ENCODE measurements at places on chromosomes 4 and X.

DNA sequence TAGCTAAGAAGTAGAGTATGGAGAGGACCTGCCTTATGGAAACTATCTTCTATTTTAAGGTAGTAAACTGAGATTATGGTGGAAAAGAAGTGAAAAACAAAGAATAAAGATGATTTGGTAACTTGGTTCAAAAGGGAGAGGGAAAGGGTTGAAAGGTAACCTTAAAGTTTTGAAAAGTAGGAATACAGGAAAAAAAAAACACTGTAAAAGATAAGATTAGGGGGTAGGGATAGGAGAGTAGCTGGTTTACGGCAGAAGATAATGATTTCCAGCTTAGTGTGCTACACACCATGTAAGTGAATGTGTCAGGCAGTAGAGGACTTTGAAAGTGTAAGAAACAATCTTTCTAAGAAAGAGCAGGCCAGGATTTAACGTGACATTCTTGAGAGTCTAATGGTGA lies 35.3 kb downstream of the FAM13A start:
- no peak overlapping the region for H3K27ac ChIP-seq
- no peak overlapping the region for H3K4me3 ChIP-seq
- H3K36me3 ChIP-seq: peaks cover 5% of the 10 kb centered on the region
- peaks cover 7% of the 10 kb centered on the region for H3K4me1 ChIP-seq
- no peaks in the 10 kb centered on the region for H3K27me3 ChIP-seq

- peak; percentile 87 for DNase-seq
- peaks cover 4% of the 10 kb centered on the region for H3K4me1 ChIP-seq
- H3K36me3 ChIP-seq: peaks cover 10% of the 10 kb centered on the region
- H3K27ac ChIP-seq: peak overlapping the region; percentile 80
- H3K4me3 ChIP-seq: peak overlapping the region; percentile 88
Observed at GRCh38 chr4:2962614-2963174, 512 bp downstream of the NOP14 start.

DNA sequence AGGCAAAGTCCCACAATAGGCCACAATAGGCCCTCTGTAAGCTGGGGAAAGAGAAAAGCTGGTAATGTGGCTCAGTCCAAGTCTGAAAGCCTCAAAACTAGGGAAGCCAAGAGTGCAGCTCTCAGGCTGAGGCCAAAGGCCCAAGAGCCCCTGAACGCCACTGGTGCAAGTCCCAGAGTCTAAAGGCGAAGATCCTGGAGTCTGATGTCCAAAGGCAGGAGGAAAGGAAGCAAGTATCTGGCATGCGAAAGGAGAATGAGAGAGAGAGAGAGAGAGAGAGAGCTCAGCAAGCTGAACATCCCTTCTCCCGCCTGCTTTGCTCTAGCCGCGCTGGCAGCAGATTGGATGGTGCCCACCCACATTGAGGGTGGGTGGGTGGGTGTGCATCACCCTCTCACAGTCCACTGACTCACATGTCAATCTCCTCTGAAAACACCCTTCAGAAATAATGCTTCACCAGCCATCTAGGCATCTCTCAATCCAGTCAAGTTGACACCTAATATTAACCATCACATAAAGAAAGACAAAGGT lies 30.9 kb upstream of the ELF2 start:
- H3K27me3 ChIP-seq: no peaks in the 10 kb centered on the region
- no peak overlapping the region for H3K4me3 ChIP-seq
- no peak for DNase-seq

DNA sequence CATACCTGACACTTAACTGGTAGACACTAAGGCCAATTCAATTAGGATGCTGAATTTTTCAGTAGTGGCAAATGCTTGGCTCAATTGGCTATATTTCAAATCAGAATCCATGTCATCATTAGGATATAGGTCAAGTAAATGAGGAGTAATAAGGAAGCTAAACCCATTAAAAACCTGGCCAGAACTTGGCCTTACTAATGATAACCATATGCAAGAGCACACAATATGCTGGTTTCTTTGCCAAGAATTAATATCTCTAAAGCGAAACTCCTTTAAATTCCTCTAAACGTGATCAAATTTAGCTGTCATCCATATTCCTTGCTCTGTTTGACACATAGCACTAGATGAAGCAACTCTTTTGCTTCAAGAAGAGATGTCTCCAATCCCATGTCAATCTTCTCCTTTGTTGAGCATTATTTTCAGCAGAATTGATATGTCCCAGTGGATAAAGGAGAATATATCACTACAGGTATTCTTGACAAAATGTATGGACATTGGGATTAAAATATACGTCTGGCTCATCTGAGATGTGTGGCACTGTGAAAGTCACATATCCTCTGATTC lies 206.1 kb upstream of the ANKRD50 start:
- H3K36me3 ChIP-seq: no peaks in the 10 kb centered on the region
- no peak overlapping the region for H3K27ac ChIP-seq
- H3K4me3 ChIP-seq: no peak overlapping the region
- no peak for DNase-seq
- H3K4me1 ChIP-seq: no peaks in the 10 kb centered on the region

DNA sequence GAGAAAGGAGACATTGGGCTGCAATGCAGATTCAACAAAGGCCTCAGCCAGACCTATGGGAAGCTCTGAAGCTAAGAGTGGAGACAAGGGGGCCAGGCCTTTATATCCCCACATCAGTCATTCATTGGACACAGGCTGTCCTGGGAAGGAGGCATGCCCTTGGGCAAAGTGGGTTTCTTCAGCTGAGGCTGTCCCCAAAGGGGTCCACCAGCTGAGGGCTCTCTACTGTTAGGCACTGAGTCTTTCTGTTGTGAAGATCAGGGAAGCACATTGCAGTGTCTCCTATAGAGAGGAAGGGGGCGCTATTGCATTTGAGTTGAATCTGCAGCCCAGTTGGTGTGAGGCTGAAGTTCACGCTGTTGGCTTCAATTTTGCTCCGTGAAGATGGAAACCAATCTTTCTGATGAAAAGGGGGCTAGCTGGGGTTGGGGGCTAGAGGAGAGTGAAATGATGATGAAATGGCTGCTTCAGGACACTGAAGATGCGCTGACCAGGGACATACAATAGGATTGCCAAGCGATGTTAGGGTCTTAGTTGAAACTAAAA lies 48.0 kb downstream of the SLC25A5 start:
- DNase-seq: peak; percentile 63
- H3K36me3 ChIP-seq: no peaks in the 10 kb centered on the region
- H3K27me3 ChIP-seq: no peaks in the 10 kb centered on the region
- H3K4me1 ChIP-seq: no peaks in the 10 kb centered on the region

DNA sequence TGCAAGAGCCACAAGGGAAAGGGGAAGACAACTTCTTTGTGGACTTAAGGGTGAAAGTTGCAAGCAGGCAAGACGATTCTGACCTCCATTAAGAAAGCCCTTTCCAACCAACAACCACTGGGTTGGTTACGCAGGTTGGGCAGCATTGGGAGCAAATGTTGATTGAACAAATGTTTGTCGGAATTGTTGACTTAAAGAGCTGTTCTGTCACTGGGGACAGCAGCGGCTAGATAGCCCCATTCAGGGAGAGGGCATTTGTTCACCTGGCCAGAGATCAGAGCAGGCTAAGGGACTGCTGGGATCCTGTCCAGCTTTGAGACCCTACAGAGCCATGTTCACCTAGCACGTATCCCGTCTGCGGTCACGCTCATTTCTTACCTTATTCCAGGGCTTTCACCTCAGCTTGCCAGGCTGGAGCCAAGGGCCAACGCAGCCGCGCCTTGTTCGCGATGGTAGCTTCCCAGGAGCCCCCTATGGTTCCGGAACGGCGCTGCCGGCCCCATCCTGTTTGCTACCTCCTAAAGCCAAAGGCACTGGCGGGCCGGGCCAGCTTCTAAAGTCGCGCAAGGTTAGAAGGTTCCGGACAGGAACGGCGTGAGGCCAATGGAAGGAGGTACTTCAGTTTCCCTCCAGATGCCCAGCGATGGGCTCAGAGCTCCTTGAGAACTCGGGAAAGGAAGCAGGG lies 24.6 kb downstream of the F9 start:
- DNase-seq: peak; percentile 49
- H3K27ac ChIP-seq: no peak overlapping the region
- H3K36me3 ChIP-seq: no peaks in the 10 kb centered on the region
- H3K4me1 ChIP-seq: no peaks in the 10 kb centered on the region
- H3K27me3 ChIP-seq: no peaks in the 10 kb centered on the region

GRCh38 chr4:148355442-148356123 lies 86.6 kb downstream of the NR3C2 start:
- no peaks in the 10 kb centered on the region for H3K4me1 ChIP-seq
- no peaks in the 10 kb centered on the region for H3K36me3 ChIP-seq
- H3K27ac ChIP-seq: no peak overlapping the region
- H3K4me3 ChIP-seq: no peak overlapping the region

DNA sequence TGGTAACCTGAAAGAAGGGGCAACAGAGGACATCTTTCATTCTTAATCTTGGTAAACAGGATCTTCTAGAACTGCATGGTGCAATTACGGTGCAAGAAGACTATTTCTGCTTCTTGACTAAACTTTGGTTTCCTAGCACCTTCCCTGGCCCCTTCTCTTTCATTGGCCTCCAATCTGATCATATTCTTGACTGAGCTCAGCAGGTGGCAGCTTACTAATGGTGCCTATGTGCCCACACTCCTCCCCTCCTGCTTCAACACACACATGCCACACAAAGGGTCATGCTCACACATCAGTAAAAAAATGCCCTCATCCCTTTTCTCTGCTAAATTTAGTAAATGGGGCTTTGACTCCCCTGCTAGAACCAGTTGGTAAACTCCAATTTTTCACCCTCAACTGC lies 400.5 kb upstream of the MAOA start:
- no peak overlapping the region for H3K27ac ChIP-seq
- no peaks in the 10 kb centered on the region for H3K27me3 ChIP-seq
- no peaks in the 10 kb centered on the region for H3K4me1 ChIP-seq
- H3K36me3 ChIP-seq: no peaks in the 10 kb centered on the region

Measured in endodermal cell (in vitro differentiated cells).